ENCODE measurements at places on chromosomes 7 and 10.

DNA sequence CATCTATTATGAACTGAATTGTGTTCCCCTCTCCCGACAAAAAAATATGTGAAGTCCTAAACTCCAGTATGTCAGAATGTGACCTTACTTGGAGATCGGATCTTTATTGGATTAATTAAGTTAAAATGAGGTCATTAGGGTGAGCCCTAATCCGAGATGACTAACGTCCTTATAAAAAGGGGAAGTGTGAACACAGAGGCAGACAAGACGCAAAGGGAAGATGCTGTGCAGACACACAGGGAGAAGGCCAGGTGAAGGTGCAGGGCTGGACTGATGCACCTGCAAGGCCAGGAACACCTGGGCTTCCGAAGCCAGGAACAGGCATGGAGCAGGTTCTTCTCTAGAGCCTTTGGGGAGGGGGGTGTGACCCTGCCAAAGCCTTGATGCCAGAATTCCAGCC lies 187.8 kb downstream of the PARD3 start:
- DNase-seq, result no peak

- no peak for DNase-seq
Measured at GRCh38 chr7:42650171-42650570, 261.7 kb downstream of the C7orf25 start.

- DNase-seq, result no peak
Measured at GRCh38 chr7:153616711-153617325, 435.4 kb upstream of the DPP6 start.

DNA sequence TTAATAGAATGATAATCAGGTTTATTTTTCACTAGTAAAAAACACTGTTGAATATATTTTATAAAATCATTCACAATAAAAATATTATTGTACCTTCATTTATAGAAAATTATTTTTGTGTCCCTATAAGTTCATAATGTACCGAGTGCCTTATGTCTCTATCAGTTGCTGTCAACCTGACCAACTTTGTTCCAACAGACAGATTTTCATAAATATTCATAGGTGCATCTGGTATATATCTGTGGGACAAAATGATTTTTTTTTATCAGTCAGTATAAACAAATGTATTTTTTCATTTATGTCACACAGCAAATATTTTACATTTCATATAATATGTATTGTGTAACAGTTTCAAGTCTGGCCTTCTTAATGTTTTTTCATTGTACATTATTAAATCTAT lies 195.9 kb downstream of the HGF start:
- no peak for DNase-seq

DNA sequence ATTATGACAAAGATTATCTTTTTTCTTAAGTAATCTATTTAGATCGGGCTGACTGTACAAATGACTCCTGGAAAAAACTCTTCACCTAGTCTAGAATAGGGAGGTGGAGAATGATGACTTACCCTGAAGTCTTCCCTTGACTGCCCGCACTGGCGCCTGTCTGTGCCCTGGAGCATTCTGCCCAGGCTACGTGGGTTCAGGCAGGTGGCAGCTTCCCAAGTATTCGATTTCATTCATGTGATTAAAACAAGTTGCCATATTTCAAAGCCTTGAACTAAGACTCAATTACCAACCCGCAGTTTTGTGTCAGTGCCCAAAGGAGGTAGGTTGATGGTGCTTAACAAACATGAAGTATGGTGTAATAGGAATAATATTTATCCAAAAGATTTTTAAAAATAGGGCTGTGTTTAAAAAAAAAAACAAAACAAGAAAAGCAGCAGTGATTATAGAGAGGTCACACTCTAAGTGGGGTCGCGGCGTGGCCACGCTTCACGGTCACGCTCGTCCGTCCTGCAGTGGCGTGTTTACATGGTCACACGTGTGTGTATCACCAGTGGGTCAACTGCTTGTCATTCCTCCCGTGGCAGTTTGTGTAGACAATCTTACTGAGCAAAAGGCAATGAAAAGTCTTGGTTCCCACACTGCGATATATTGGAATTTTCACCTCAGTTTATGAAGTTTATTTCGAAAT lies 10.8 kb downstream of the INSIG1 start:
- DNase-seq, result no peak

- DNase-seq, result no peak
Measured at GRCh38 chr10:68813559-68813958, 13.8 kb upstream of the STOX1 start.
